Mesenchymal stem cell (in vitro differentiated cells and primary cell): ENCODE measurements at places on chromosomes 1 and 21.
A peak's percentile ranks its signal among the peaks of the same experiment; 100 is the strongest.

DNA sequence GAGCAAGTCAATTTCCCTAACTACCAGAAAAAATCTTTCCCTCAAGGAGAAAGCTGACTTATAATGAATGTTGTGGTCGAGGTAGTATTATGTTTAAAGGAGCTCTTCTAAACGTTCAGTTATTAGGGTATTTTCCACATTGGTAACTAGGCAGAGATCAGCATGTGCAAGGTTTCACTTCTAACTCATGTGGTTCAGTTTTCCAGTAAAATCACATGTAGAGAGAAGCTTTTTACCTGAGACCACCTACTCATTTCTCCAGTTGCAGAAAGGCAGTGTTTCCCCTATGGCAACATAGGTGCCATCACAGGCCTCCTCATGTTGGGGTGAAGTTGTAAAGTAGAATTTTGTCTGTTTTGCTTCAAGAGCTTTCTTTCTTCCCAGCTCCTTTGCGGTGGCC lies 23.7 kb downstream of the IL23R start:
- no peak for DNase-seq

DNA sequence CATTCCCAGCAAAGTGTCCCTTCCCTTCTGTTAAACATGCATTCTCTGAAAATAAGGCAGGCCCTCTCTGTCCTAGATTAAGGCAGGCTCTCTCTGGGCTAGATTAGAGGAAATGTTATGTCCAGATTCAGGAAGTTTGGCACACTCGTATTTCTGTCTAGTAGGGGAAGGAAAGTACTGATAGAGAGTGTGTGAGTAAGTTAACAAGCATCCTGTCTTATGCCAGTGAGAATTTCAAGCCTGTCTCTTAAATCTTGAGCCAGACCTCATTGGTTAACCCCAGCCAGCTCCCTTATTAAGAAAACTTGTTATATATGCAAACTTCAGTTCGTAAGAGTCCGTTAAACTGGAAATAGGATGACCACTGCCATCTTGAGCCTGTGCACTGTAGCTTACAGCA lies 31.6 kb downstream of the IGSF5 start:
- no peak for DNase-seq

- peak; percentile 38 for DNase-seq
These were observed 70.0 kb downstream of the ALG14 start for GRCh38 chr1:95002540-95003432.

- no peak for DNase-seq
These were observed 15.1 kb upstream of the TUT4 start for GRCh38 chr1:52567943-52568342.

- no peak for DNase-seq
These were observed 24.3 kb upstream of the KNCN start for GRCh38 chr1:46575778-46576177.

DNA sequence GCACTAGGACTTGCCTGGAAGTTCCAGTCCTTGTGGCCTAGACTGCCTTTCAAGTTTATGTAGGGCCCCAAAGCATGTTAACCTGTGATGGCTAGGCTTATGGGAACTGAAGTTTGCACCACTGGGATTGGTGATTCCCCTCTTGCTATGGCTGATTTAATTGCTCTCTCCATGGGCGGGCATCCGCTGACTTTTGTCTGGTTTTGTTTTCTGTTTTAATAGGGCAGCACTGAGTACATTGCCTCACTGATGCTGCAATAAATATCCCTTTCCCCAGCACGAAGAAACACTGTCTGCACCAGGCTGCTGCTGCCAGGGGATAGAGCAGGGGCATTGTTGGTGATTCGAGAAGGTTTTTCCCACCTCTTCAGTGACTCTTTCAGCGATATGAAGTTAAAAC lies 73.3 kb upstream of the PDE4B start:
- no peak for DNase-seq

- no peak for DNase-seq
These were observed 65.8 kb upstream of the F3 start for GRCh38 chr1:94607398-94607797.

- DNase-seq, result no peak
These were observed 203.5 kb downstream of the NTNG1 start for GRCh38 chr1:107344268-107344760.

DNA sequence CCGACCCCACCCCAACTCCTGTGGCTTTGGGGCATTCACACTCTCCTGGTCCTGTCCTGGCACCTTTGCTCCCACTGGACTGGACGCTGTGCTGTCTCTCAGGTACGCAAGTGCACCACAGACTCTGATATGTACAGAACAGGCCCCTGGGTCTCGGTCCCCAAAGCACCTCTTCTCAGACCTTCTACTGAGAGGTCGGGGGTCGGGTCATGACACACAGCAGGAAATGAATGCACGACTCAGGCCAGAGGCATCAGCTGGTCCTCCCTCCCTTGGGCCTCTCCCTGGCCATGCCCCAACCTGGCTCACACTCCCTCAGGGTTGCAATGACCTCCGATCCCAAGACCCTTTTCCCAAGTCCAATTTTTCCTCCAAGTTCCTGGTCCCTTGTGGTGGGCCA lies 1.8 kb upstream of the KRTAP10-12 start:
- no peak for DNase-seq
